ENCODE measurements at places on chromosomes 12 and 14. TPM values are rescaled to one million over a fixed set of nuclear protein-coding genes. Genes with fewer than 3 reads are reported as not detected.
A peak's percentile ranks its signal among the peaks of the same experiment; 100 is the strongest.

DNA sequence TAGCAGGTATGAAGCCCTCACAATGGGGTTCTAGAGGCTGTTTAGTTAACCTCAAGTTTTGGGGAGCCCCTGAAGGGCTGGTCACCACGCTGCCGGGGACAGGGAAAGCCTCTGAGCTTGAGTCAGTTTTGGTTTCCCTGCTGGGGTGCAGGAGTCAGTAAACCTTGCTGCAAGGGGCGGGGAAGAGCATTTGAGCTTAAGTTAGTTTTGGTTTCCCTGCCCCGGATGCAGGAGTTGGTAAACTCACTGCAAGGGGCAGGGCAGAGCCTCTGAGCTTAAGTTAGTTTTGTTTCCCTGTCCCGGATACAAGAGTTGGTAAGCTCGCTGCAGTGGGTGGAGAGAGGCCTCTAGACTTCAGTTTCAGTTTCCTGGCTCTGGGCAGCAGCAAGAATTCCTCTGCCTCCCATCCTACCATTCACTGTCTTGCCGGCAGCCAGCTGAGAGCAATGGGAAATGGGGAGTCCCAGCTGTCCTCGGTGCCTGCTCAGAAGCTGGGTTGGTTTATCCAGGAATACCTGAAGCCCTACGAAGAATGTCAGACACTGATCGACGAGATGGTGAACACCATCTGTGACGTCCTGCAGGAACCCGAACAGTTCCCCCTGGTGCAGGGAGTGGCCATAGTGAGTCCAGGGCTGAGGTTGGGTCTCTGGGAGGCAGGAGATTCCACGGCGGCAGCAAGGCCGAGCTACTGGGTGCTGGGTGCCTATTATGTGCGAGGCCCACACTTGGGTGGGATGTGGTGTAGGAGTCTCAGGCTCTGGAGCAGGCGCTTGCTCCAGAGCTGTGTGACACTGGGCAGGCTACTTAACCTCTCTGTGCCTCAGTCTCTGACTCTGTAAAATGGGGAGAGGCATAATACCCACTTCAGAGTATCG lies at the start of gene OAS2:
OAS2 (plus strand) TSS at position 357 of the 878 bp plus-strand sequence; CDS start at position 447, 90 bp downstream.
- no peak for DNase-seq

SIX1 gene
- 22.9 TPM for total RNA-seq

GRCh38 chr14:102278631-102278935 lies 26.4 kb downstream of the MOK start:
- no peak for DNase-seq

GRCh38 chr14:53743371-53743770 lies 213.3 kb downstream of the BMP4 start:
- no peak for DNase-seq

DAO gene
- total RNA-seq = not detected

LBHD2 gene
- 7.5 TPM for total RNA-seq

GRCh38 chr12:106289196-106289681 lies 13.3 kb upstream of the TCP11L2 start:
- no peak for DNase-seq

- peak; percentile 6 for DNase-seq
Observed at GRCh38 chr14:45698462-45699134, 445.6 kb upstream of the MIS18BP1 start.

POTEG gene
- not detected for total RNA-seq

RERGL gene
- total RNA-seq = not detected

SLC5A8 gene
- total RNA-seq = not detected

GRCh38 chr14:91167380-91167770 lies 53.5 kb downstream of the DGLUCY start:
- no peak for DNase-seq

GRCh38 chr12:104870797-104871196 lies 87.3 kb downstream of the SLC41A2 start:
- DNase-seq = no peak

GRCh38 chr12:542395-543113 lies 82.8 kb downstream of the B4GALNT3 start:
- no peak for DNase-seq

DDIT3 gene
- 19.6 TPM for total RNA-seq

Measured in Caki2 (cell line).